Thymus (tissue), 14 donors: ENCODE measurements at places on chromosomes 2 and 18.

DNA sequence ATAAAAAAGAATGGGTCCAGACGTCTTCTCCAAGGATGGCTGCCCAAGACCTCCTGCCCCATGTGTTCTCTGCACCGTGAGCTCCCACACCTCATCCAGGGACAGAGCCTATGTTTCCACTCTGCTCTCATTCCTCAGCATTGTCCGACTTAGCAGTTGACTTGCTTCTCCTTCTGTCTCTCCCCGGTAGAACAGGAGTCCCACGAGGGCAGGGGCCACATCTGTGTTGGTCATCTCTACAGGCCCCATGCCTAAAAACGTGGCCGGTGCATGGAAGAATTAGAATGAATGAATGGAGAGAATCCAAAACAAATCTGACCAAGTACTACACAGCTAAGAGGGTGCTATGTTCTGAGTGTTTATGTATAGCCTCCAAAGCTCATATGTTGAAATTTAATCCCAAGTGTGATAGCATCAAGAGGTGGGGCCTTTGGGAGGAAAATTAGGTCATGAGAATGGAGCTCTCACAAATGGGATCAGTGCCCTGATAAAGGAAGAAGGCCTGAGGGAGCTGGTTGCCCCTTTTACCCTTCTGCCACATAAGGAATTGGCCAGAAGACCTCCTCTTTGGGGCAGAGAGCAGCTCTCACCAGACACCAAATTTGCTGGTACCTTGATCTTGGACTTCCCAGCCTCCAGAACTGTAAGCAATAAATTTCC, 55.9 kb downstream of the FAM178B start:
- no peaks in the 10 kb centered on the region for H3K27me3 ChIP-seq
- no peak overlapping the region for H3K4me3 ChIP-seq
- H3K36me3 ChIP-seq, result no peaks in the 10 kb centered on the region
- no peaks in the 10 kb centered on the region for H3K4me1 ChIP-seq
- no peak for DNase-seq

- no peaks in the 10 kb centered on the region for H3K36me3 ChIP-seq
- H3K4me1 ChIP-seq, result peaks cover 7% of the 10 kb centered on the region
- no peaks in the 10 kb centered on the region for H3K27me3 ChIP-seq
- no peak overlapping the region for H3K4me3 ChIP-seq
- DNase-seq, result no peak
Observed at GRCh38 chr2:213185147-213185822, 33.9 kb upstream of the IKZF2 start.

DNA sequence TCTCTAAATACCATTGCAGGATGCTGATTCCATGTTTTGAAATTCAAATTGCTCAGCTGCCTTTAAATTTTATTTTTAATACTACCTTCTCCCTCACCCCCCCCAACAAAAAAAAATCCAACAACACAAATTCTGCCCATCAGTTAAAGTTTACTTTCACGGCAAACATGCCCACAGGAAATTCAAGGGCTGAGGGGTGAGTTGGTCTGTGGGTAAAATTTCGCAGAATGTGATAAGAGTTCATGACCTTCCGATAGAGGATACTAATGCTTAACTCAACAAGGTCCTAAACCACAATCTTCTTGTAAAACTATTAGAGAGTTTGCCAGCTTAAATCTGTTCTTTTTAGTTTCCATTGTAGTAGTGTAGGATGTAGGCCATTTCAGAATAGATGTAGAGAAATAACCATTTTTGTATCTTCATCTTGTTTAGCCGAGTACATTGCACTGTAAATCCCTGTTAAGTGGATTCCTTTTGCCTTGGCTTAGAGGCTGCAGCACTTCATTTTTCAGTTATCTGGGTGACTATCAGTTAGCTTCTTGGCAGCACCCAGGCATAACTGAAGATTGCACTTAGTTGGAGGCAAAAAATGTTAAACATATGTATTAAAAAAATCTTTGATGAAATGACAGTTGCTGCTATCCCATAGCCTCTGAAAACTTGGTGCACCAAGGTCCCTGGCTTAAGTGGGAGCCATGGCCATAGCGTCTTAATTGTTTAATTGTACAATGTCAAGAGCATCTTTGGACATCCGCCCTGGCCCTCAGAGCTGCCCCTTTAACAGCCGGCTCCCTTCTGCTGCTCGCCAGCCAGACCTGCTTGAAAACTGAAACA, 232.3 kb downstream of the HAUS1 start:
- H3K27ac ChIP-seq, result no peak overlapping the region
- no peak for DNase-seq
- no peaks in the 10 kb centered on the region for H3K36me3 ChIP-seq
- H3K4me3 ChIP-seq, result no peak overlapping the region
- peaks cover 18% of the 10 kb centered on the region for H3K4me1 ChIP-seq

DNA sequence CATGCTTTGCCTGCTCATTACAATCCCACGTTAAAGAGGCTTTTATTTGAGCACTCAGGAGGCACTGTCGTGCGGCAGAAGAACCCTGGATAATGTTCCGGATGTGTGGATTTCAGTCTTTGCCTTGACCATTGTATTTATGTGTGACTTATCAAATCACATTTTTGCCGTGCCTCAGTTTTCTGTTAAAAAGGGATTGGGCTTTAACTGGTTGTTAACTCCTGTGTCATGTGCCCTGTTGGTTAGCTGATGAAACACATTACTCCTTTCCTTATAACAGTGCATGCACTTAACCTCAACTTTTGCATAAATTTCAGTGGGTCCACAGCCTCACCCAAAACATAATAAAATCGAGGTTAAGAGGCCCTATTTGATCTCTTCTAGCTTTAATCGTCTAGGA, 52.7 kb downstream of the NAB1 start:
- no peaks in the 10 kb centered on the region for H3K4me1 ChIP-seq
- DNase-seq, result no peak
- no peak overlapping the region for H3K4me3 ChIP-seq
- H3K36me3 ChIP-seq, result no peaks in the 10 kb centered on the region
- no peak overlapping the region for H3K27ac ChIP-seq
- H3K27me3 ChIP-seq, result no peaks in the 10 kb centered on the region

- H3K4me3 ChIP-seq, result no peak overlapping the region
- no peaks in the 10 kb centered on the region for H3K27me3 ChIP-seq
- no peak overlapping the region for H3K27ac ChIP-seq
- no peak for DNase-seq
Observed at GRCh38 chr18:37163119-37163518, 334.2 kb downstream of the KIAA1328 start.

- H3K27ac ChIP-seq, result no peak overlapping the region
- no peak for DNase-seq
- H3K4me1 ChIP-seq, result no peaks in the 10 kb centered on the region
- H3K36me3 ChIP-seq, result no peaks in the 10 kb centered on the region
- no peaks in the 10 kb centered on the region for H3K27me3 ChIP-seq
Observed at GRCh38 chr2:121123268-121123667, 161.7 kb downstream of the TFCP2L1 start.

DNA sequence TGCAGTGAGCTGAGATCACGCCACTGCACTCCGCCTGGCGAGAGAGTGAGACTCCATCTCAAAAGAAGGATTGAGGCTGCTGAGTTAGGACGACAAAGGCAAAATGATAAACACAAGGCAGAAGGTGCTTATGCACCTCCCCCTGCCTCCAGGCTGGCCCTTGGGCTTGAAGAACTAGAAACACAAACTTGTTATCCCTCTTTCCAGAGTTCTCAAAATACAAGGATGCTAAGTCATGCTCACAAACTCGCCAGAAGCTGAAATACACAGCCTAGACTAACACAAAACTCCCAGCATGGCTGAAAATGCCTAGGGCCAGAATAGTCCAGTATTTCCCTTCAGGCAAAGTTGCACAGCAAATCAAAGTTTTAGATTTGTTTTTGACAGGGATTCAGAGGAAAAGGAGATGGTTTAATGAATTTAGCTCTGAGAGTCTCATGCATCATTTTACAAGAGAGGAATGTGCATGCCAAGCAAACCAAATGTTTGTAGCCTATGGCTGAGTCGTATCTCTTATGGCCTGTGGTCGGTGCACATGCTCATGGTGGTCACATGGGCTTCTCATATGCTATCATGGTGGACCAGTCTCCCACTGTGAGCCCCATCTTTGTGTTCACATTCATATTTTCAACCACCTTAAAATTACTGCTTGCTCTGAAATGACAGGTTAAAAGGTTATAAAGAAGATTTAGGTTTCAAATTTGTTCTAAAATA, 16.2 kb upstream of the MREG start:
- no peaks in the 10 kb centered on the region for H3K27me3 ChIP-seq
- H3K27ac ChIP-seq, result no peak overlapping the region
- H3K36me3 ChIP-seq, result no peaks in the 10 kb centered on the region
- peaks cover 3% of the 10 kb centered on the region for H3K4me1 ChIP-seq
- H3K4me3 ChIP-seq, result no peak overlapping the region

DNA sequence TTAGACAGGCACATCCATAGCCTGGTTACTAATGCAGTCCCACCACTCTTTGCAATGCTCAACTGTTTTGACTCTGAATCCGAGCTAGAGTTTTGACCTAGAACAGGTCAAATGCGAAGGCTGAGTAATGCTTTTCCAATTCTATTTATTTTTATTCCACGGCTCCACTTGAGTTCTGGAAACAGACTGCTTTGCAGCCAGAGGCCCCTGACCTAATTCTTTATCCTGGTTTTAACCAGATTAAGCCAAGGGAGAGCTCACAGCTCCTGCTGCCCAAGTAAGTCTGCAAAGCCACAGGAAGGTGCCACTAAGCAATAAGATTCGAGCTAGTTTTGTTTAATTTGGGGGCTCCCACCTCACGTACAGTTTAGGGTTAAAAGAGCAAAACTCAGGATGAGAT, 51.4 kb downstream of the MREG start:
- no peaks in the 10 kb centered on the region for H3K4me1 ChIP-seq
- H3K27ac ChIP-seq, result no peak overlapping the region
- peaks cover 2% of the 10 kb centered on the region for H3K36me3 ChIP-seq
- no peaks in the 10 kb centered on the region for H3K27me3 ChIP-seq
- DNase-seq, result no peak

- DNase-seq, result no peak
- H3K27ac ChIP-seq, result no peak overlapping the region
- H3K4me1 ChIP-seq, result no peaks in the 10 kb centered on the region
- no peaks in the 10 kb centered on the region for H3K27me3 ChIP-seq
Observed at GRCh38 chr2:186031229-186031628, 292.6 kb downstream of the FSIP2 start.

DNA sequence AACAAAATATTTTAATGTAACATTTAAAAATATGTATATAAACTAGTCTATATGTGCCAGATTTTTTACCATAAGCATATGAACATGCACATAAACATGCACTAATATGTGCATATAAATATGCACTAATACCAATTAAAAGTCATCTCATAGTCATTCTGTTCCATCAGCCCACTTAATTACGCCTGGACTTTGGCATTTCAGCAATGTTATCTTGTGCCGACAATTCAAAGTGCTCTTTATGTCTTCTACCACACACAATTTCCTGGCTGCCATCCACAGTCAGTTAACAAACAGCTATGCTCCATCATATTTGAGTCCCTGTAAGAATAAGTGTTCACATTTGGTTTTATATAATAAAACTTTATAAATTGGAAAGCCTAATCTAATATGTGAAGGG, 92.6 kb upstream of the TSPYL6 start:
- H3K4me1 ChIP-seq, result no peaks in the 10 kb centered on the region
- no peak overlapping the region for H3K27ac ChIP-seq
- H3K4me3 ChIP-seq, result no peak overlapping the region
- H3K36me3 ChIP-seq, result no peaks in the 10 kb centered on the region
- no peaks in the 10 kb centered on the region for H3K27me3 ChIP-seq

GRCh38 chr2:12057436-12058166, 311.2 kb downstream of the LPIN1 start:
- H3K4me3 ChIP-seq, result no peak overlapping the region
- no peak overlapping the region for H3K27ac ChIP-seq
- H3K36me3 ChIP-seq, result no peaks in the 10 kb centered on the region
- H3K27me3 ChIP-seq, result no peaks in the 10 kb centered on the region

- H3K27me3 ChIP-seq, result peaks cover 11% of the 10 kb centered on the region
- no peak overlapping the region for H3K27ac ChIP-seq
- no peak for DNase-seq
- H3K36me3 ChIP-seq, result no peaks in the 10 kb centered on the region
Observed at GRCh38 chr18:77109648-77110019, 22.9 kb downstream of the MBP start.

DNA sequence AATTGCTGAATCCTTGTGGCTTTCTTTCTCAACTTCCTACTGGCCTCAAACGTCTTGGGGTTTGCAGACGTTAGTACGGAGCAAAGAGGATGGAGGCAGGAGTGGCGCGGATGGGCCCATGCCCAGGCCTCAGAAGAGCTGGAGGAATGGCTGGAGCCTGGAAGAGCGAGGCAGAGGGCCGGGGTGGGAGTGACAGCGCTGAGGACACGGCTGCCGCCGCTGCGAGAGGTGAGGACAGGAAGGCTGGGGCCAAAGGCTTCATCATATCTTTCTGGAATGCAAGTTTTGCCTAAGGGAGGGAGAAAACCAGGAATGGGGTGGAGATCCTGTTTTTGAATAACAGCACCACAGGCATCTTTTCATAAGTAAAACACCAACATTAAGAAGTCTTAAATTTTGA, 178.5 kb upstream of the SESTD1 start:
- H3K27ac ChIP-seq, result no peak overlapping the region
- peaks cover 7% of the 10 kb centered on the region for H3K27me3 ChIP-seq
- H3K4me3 ChIP-seq, result no peak overlapping the region
- H3K36me3 ChIP-seq, result no peaks in the 10 kb centered on the region
- no peaks in the 10 kb centered on the region for H3K4me1 ChIP-seq
- no peak for DNase-seq

DNA sequence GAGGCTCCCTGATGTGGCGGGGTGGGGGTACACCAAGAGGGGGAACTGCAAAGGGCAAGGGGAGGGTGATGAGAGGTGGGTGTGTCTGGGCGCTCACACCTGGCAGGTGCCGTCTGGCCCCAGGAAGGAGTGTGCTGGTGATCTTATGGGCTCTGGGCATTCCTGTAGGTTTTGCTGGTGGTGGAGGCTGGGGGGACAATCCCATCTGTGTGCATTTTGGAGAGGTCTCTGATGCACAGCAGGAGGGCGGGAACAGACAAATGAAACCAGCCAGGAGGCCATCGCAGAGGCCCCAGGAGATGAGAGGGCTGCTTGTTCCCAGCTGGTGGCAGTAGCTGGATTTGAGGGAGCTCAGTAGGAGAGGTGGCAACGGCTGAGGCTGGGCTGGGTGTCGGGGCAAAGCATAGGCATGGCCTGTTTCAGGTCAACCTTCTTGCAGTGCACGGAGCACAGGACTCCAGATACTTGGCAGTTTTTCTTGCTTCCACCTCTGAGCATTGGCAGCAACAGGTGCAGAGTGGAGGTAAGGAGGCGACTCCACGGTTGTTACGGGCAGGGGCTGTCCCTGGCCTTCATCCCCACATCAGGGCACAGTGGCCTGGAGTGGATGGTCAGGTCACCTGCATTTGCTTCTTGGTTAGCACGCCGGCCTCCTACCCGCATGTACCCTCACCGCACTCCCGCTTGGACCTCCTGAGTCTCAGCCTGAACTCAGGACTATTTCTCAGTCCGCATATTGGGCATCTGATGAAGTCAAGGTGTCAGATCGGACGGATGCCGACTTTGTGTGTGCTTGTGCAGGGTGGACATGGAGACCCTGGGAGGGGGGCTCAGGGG, 194.2 kb upstream of the HDAC4 start:
- no peaks in the 10 kb centered on the region for H3K36me3 ChIP-seq
- no peak for DNase-seq
- no peak overlapping the region for H3K27ac ChIP-seq
- no peak overlapping the region for H3K4me3 ChIP-seq
- H3K27me3 ChIP-seq, result no peaks in the 10 kb centered on the region
